Activated CD8-positive, alpha-beta T cell treated with anti-CD3 and anti-CD28 coated beads, Interleukin-2, amount 10 ng/mL, durations not matched to agents 7 days and 5 days (primary cell): ENCODE measurements at places on chromosomes 2 and 18.
A peak's percentile ranks its signal among the peaks of the same experiment; 100 is the strongest.

GRCh38 chr2:225429717-225430116, 30.2 kb downstream of the NYAP2 start:
- H3K4me3 ChIP-seq: no peak overlapping the region
- no peaks in the 10 kb centered on the region for H3K27me3 ChIP-seq
- H3K27ac ChIP-seq: no peak overlapping the region
- H3K4me1 ChIP-seq: no peaks in the 10 kb centered on the region
- H3K36me3 ChIP-seq: no peaks in the 10 kb centered on the region
- DNase-seq: no peak

- peaks cover 6% of the 10 kb centered on the region for H3K36me3 ChIP-seq
- no peak for DNase-seq
- peaks cover 6% of the 10 kb centered on the region for H3K4me1 ChIP-seq
- H3K27me3 ChIP-seq: no peaks in the 10 kb centered on the region
These were observed 115.0 kb upstream of the CDCA7 start for GRCh38 chr2:173239644-173240043.

DNA sequence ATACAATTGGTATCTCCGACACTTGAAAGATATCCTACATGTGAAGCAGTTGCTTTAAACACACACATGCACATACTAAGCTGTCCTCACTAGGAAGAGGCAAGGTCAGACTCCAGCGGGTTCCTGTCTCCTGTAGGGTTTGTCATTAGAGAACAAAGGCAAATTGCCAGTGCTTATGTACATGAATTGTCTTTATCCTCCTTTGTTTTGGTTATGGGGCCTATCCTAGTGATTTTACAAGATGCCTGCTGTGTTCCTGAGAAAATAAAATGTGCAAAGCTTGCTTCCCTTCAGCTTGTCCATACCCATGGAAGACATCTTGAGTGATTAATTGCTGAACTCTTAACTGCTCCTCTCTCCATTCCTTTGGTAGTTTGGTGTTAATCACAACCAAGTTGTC, 86.7 kb upstream of the SLC39A10 start:
- H3K4me3 ChIP-seq: no peak overlapping the region
- peaks cover 37% of the 10 kb centered on the region for H3K36me3 ChIP-seq
- H3K27me3 ChIP-seq: no peaks in the 10 kb centered on the region

GRCh38 chr18:57218281-57218680, 71.4 kb downstream of the BOD1L2 start:
- H3K4me1 ChIP-seq: no peaks in the 10 kb centered on the region
- DNase-seq: no peak
- no peak overlapping the region for H3K27ac ChIP-seq
- H3K36me3 ChIP-seq: no peaks in the 10 kb centered on the region
- H3K27me3 ChIP-seq: peaks cover 10% of the 10 kb centered on the region

- DNase-seq: no peak
- H3K4me1 ChIP-seq: no peaks in the 10 kb centered on the region
- H3K36me3 ChIP-seq: no peaks in the 10 kb centered on the region
- H3K4me3 ChIP-seq: no peak overlapping the region
- no peak overlapping the region for H3K27ac ChIP-seq
These were observed 57.3 kb upstream of the SP3 start for GRCh38 chr2:174022431-174022830.

GRCh38 chr2:238883421-238883901, 35.6 kb downstream of the TWIST2 start:
- H3K4me1 ChIP-seq: no peaks in the 10 kb centered on the region
- no peak overlapping the region for H3K4me3 ChIP-seq
- H3K36me3 ChIP-seq: no peaks in the 10 kb centered on the region
- DNase-seq: no peak

DNA sequence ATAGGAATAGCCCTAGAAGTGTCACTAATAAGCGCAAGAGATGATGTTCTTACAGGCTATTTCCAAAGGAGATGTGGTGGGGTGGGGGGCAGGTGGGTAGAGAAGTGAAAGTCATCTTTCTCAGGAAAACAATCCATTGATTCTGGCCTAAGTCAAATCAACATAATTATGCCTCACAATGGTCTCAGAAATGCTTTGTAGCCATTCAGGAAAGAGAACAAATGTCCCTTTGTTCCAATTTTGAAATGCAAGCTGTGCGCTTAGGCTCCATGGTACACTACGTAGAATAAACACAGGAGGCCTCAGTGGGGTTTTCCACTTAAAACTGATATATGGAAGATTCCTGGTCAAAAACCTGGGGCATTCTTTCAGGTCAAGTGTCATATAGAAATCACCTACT, 529.9 kb upstream of the KLHL29 start:
- no peak for DNase-seq
- no peaks in the 10 kb centered on the region for H3K4me1 ChIP-seq
- H3K36me3 ChIP-seq: no peaks in the 10 kb centered on the region
- no peaks in the 10 kb centered on the region for H3K27me3 ChIP-seq

GRCh38 chr2:143841935-143842334, 678.0 kb downstream of the ZEB2 start:
- H3K27ac ChIP-seq: no peak overlapping the region
- H3K36me3 ChIP-seq: no peaks in the 10 kb centered on the region
- no peak for DNase-seq
- no peaks in the 10 kb centered on the region for H3K4me1 ChIP-seq
- peaks cover 6% of the 10 kb centered on the region for H3K27me3 ChIP-seq

- peak; percentile 88 for DNase-seq
- H3K36me3 ChIP-seq: peaks cover 61% of the 10 kb centered on the region
- peak overlapping the region; percentile 83 for H3K4me3 ChIP-seq
- H3K4me1 ChIP-seq: peaks cover 40% of the 10 kb centered on the region
- H3K27ac ChIP-seq: peak overlapping the region; percentile 96
These were observed 1.9 kb downstream of the PTMA start for GRCh38 chr2:231709981-231710798.

- H3K4me3 ChIP-seq: no peak overlapping the region
- H3K27me3 ChIP-seq: no peaks in the 10 kb centered on the region
- no peak for DNase-seq
- H3K27ac ChIP-seq: no peak overlapping the region
- no peaks in the 10 kb centered on the region for H3K36me3 ChIP-seq
- H3K4me1 ChIP-seq: no peaks in the 10 kb centered on the region
These were observed 2186.3 kb upstream of the CELF4 start for GRCh38 chr18:39751921-39752320.

- H3K4me3 ChIP-seq: no peak overlapping the region
- H3K27me3 ChIP-seq: no peaks in the 10 kb centered on the region
- no peak overlapping the region for H3K27ac ChIP-seq
- H3K4me1 ChIP-seq: no peaks in the 10 kb centered on the region
- H3K36me3 ChIP-seq: no peaks in the 10 kb centered on the region
These were observed 135.8 kb upstream of the FN1 start for GRCh38 chr2:215571689-215572088.

DNA sequence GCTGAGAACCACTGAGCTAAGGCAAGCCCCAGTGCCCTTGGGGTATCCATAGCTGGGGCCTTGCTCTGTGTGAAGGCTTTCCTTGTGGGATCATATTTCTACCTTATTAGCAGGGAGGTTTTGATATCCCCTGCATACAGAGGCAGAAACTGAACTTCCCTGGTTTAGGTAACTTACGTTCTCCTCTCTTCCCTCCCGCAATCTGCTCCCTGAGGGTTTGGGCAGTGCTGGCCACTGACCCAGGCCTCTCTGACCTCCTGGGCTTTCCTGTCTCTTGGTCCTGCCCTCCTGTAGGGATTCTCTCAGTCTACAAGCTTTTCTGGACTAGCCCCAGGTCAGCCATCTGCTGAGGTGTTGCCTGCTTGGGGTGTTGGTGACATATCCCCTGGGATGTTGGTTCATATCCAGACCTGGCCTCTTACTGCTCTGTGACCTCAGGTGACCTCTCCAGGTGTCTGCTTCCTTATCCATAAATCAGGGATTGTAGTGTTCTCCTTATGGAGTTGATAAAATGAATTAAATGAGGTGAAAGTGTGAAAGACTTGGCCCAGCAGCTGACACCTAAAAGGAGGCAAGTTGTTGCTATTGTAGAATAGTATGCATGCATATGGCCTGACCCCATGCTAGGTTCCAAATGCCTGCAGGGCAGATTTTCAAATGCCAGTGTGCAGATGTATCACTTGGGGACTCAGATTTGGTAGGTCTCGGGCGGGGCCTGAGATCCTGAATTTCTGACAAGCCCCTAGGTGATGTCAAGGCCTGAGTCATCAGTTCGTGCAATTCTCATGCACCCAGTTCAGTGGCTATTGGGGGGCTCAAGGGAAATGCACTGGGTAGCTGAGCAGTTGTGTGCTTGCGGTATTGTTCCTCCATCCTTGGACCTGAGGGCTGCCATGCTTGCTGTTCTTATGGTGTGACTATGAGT, 106.6 kb downstream of the FHOD3 start:
- no peak overlapping the region for H3K27ac ChIP-seq
- H3K27me3 ChIP-seq: no peaks in the 10 kb centered on the region
- H3K36me3 ChIP-seq: no peaks in the 10 kb centered on the region
- no peak overlapping the region for H3K4me3 ChIP-seq
- no peaks in the 10 kb centered on the region for H3K4me1 ChIP-seq

GRCh38 chr2:234363011-234363487, 133.8 kb downstream of the ARL4C start:
- no peaks in the 10 kb centered on the region for H3K27me3 ChIP-seq
- H3K4me3 ChIP-seq: no peak overlapping the region
- no peak for DNase-seq
- H3K27ac ChIP-seq: no peak overlapping the region
- peaks cover 4% of the 10 kb centered on the region for H3K36me3 ChIP-seq

GRCh38 chr2:75729861-75730260, 19.1 kb upstream of the GCFC2 start:
- no peak overlapping the region for H3K27ac ChIP-seq
- no peak for DNase-seq
- no peaks in the 10 kb centered on the region for H3K4me1 ChIP-seq
- H3K36me3 ChIP-seq: no peaks in the 10 kb centered on the region
- H3K27me3 ChIP-seq: peaks cover 12% of the 10 kb centered on the region
- no peak overlapping the region for H3K4me3 ChIP-seq

GRCh38 chr2:98926601-98927000, 9.4 kb downstream of the CRACDL start:
- H3K36me3 ChIP-seq: no peaks in the 10 kb centered on the region
- H3K27me3 ChIP-seq: peaks cover 17% of the 10 kb centered on the region
- H3K27ac ChIP-seq: no peak overlapping the region
- no peaks in the 10 kb centered on the region for H3K4me1 ChIP-seq
- no peak overlapping the region for H3K4me3 ChIP-seq

- no peak overlapping the region for H3K4me3 ChIP-seq
- DNase-seq: no peak
- H3K4me1 ChIP-seq: no peaks in the 10 kb centered on the region
- no peak overlapping the region for H3K27ac ChIP-seq
These were observed 14.6 kb upstream of the LAPTM4A start for GRCh38 chr2:20065885-20066602.

DNA sequence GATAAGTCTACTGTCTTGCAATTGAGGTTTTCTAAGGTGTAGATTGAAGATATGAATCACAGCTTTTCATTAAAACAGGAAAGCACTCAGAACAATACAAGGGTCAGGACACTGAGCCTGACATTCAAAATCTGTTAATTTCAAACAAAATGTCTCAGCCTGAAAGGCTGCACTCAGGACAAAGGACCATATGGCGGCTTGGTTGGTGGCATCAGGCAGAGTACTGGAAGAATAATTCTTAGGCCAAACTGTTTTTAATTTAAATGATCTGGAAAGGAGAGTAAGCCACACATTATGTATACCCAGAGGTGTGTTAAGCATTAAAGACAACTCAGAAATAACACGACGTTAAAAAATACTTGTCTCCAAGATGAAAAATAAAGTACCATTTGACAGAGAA, 85.9 kb downstream of the SKA1 start:
- no peak overlapping the region for H3K27ac ChIP-seq
- no peaks in the 10 kb centered on the region for H3K4me1 ChIP-seq
- DNase-seq: no peak
- no peak overlapping the region for H3K4me3 ChIP-seq
- no peaks in the 10 kb centered on the region for H3K36me3 ChIP-seq

- no peak for DNase-seq
- H3K36me3 ChIP-seq: no peaks in the 10 kb centered on the region
- no peaks in the 10 kb centered on the region for H3K4me1 ChIP-seq
- H3K27ac ChIP-seq: no peak overlapping the region
- no peak overlapping the region for H3K4me3 ChIP-seq
These were observed 109.7 kb upstream of the PKDCC start for GRCh38 chr2:41937921-41938708.

DNA sequence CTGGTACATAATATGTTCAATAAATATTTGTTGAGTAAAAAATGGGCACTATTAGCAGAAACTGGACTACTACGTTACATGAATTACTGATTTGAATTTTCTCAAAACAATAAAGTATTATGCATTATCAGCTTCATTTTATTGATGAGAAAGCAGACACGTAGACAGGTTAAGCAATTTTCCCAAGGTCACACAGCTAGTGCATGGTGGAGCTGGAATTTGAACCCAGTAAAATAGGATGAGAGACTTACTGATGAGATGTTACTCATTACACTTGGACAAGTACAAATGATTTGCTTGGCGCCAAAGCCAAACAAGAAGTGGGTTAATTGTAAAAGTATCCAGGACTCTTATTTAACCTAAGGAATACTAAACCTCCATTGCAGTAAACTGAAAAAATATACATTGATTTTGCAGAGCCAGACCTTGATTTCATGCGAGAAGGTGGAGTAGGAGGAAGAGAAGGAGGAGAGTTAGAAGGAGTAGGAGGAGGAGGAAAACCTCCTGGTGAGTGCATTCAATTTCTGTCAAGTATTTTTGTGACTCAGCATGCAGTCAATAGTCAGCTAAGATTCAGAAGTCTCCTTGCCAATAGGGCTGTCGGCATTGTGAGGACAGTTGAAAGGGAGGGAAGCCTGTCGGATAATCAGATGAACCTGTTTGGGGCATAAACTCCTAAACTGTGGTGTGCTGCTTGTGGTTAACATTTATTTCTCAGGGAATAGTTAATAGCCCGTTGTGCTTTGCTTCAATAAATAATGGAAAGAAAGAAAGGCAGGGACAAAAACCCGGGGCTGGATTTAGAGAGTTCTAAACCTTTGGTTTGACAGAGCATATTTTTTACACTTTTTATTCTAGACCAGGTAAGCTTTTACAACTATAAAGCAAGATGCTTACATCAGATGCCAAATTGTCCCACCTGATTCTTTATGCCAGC, 77.0 kb upstream of the TACR1 start:
- no peaks in the 10 kb centered on the region for H3K36me3 ChIP-seq
- no peak for DNase-seq
- H3K4me1 ChIP-seq: no peaks in the 10 kb centered on the region
- no peaks in the 10 kb centered on the region for H3K27me3 ChIP-seq
- H3K4me3 ChIP-seq: no peak overlapping the region

DNA sequence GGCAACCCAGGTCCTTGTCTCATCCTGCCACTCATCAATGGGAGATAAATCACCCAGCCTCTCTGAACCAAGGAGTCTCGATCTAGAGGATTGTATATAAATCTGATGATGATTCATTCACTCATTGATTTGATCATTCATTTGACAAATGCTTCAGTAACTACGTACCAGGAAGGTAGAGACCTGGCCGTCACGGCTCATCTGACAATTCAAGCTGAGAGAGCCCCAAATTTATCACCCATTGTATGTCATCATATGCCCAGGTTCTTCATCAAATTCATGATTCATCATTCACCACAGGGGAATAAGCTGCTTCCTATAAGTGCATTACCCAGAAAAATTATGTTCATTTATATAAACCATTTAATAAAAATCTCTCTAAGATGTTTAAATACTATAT, 116.9 kb downstream of the FAM161A start:
- no peak for DNase-seq
- H3K4me3 ChIP-seq: no peak overlapping the region
- H3K36me3 ChIP-seq: no peaks in the 10 kb centered on the region
- no peaks in the 10 kb centered on the region for H3K4me1 ChIP-seq
- no peaks in the 10 kb centered on the region for H3K27me3 ChIP-seq
